ENCODE measurements at places on chromosomes 5 and 9. TPM values are rescaled to one million over a fixed set of nuclear protein-coding genes. Genes with fewer than 3 reads are reported as not detected.

Gene RAPGEF6
- 19.2 TPM for total RNA-seq

Gene IFNA2
- total RNA-seq, result not detected

Gene ACOT12
- not detected for total RNA-seq

Gene NSMF
- total RNA-seq, result 58.5 TPM

Gene TMEM232
- total RNA-seq, result 3.0 TPM

Gene PCDHGA9
- total RNA-seq, result 0.89 TPM

Gene GABBR2
- total RNA-seq, result 6.7 TPM

Gene NKD2
- total RNA-seq, result 11.2 TPM

Gene SPATA31A3
- not detected for total RNA-seq

Gene LOX
- 397 TPM for total RNA-seq

DNA sequence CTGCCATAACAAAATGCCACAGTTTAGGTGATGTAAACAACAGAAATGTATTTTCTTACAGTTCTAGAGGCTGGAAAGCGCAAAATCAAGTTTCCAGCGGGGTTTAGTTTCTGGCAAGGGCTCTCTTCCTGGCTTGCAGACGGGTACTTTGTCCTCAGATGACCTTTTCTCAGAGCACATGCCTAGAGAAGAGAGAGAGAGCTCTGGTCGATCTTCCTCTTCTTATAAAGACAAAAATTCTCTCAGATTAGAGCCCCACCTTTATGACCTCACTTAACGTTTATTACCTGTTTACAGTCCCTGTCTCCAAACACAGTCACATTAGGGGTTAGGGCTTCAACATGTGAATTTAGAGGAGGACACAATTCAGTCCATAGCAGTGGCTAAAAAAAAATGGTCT is 119.7 kb downstream of the CETN3 start:
- peaks cover 34% of the 10 kb centered on the region for H3K27me3 ChIP-seq
- no peak overlapping the region for H3K27ac ChIP-seq
- H3K4me1 ChIP-seq, result no peaks in the 10 kb centered on the region
- no peak for DNase-seq
- no peaks in the 10 kb centered on the region for H3K36me3 ChIP-seq

- H3K4me3 ChIP-seq, result no peak overlapping the region
- DNase-seq, result peak; percentile 79
- H3K4me1 ChIP-seq, result peaks cover 21% of the 10 kb centered on the region
- no peaks in the 10 kb centered on the region for H3K36me3 ChIP-seq
- no peaks in the 10 kb centered on the region for H3K27me3 ChIP-seq
Measured at GRCh38 chr9:116800885-116801284, 113.8 kb downstream of the TRIM32 start.

- no peak overlapping the region for H3K27ac ChIP-seq
- no peak for DNase-seq
- H3K36me3 ChIP-seq, result no peaks in the 10 kb centered on the region
Measured at GRCh38 chr9:124188331-124189110, 69.2 kb upstream of the NEK6 start.

GRCh38 chr9:11001546-11001945 is 388.7 kb upstream of the PTPRD start:
- no peaks in the 10 kb centered on the region for H3K27me3 ChIP-seq
- no peaks in the 10 kb centered on the region for H3K36me3 ChIP-seq
- H3K4me3 ChIP-seq, result no peak overlapping the region
- no peak for DNase-seq
- no peak overlapping the region for H3K27ac ChIP-seq
- H3K4me1 ChIP-seq, result no peaks in the 10 kb centered on the region

DNA sequence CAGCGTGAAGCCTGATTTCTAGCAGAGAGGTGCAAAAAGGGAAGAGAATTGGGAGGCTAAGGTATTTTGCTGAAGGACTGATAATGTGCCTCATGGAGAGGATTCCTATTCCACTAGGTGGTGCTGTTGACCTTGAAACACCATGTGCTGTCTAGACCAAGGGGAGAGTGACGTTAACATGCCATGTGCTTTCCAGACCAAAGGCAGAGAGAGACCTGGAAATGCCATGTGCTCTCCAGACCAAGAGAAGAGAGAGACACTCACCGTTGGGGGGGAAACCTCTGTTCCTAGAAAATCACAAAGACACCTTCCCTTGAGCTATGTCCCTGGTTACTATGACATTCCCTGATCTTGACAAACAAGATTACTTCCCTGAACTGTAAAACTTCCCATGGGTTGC is 286.0 kb upstream of the TUSC1 start:
- no peaks in the 10 kb centered on the region for H3K4me1 ChIP-seq
- no peak overlapping the region for H3K4me3 ChIP-seq
- peak; percentile 80 for DNase-seq
- H3K27ac ChIP-seq, result no peak overlapping the region

DNA sequence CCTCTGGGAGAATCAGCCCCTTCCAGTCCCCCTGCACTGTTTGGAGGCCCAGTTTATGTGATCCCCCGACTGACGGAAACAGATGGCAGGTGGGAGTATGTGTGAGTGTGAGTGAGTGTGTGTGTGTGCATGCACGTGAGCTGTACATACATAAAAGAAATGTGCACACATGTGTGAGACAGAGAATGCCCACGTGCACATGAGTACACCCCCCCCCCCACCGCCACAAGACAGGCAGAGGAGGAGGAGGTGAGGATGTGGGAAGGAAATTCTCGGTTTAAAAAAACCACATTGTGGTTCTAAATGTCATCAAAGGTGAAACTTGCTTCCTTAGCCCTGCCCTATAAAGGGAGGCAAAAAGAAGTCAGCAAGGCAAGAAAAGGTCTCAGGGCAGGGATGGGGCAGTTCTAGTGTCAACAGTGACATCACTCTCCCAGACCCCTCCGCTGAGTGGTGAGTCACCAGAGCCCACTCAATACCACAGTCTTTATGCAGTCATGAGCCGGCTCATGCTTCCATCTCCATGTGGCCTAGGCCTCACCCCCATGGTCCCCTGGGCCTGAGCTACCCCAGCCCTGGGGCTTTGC is 79.2 kb upstream of the HSPA9 start:
- no peak overlapping the region for H3K27ac ChIP-seq
- H3K4me3 ChIP-seq, result no peak overlapping the region
- H3K36me3 ChIP-seq, result no peaks in the 10 kb centered on the region

- no peaks in the 10 kb centered on the region for H3K4me1 ChIP-seq
Measured at GRCh38 chr9:12935714-12936113, 160.9 kb downstream of the LURAP1L start.

- H3K36me3 ChIP-seq, result no peaks in the 10 kb centered on the region
- no peaks in the 10 kb centered on the region for H3K4me1 ChIP-seq
- no peak for DNase-seq
- H3K4me3 ChIP-seq, result no peak overlapping the region
- H3K27ac ChIP-seq, result no peak overlapping the region
Measured at GRCh38 chr5:153459051-153459743, 31.3 kb upstream of the GRIA1 start.

GRCh38 chr5:141850786-141851185 is 27.4 kb downstream of the PCDH1 start:
- H3K36me3 ChIP-seq, result peaks cover 8% of the 10 kb centered on the region
- H3K27ac ChIP-seq, result no peak overlapping the region
- peak; percentile 83 for DNase-seq
- no peaks in the 10 kb centered on the region for H3K4me1 ChIP-seq
- H3K4me3 ChIP-seq, result no peak overlapping the region

GRCh38 chr5:99104538-99105132 is 175.8 kb upstream of the CHD1 start:
- no peak for DNase-seq
- peaks cover 32% of the 10 kb centered on the region for H3K4me1 ChIP-seq
- H3K27me3 ChIP-seq, result no peaks in the 10 kb centered on the region
- no peak overlapping the region for H3K27ac ChIP-seq
- H3K4me3 ChIP-seq, result no peak overlapping the region

DNA sequence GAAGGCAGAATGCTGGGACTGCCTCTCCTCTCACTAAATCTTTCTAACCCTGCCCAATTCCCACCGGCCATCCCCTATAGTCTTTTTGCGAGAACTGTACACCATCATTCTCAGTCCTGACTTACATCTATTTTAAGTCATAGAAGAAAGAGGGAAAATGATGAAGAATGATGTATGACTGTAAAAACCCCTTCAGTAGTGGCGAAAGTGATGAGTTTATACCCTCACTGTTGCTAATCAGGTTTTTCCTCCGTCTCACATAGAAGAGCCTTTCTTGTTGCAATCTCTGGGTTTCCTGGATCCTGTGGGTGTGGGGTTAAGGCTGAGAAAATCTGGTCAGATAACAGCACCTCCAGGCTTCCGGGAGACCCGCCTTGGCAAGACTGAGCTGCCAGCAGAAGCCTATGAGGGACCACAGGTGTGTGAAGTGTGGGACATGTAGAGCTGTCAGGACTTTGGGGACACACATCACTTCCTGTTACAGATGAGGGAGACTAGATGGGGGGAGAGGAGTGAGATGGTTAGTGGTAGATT is 147.1 kb upstream of the SLC12A2 start:
- H3K4me1 ChIP-seq, result peaks cover 13% of the 10 kb centered on the region
- no peaks in the 10 kb centered on the region for H3K36me3 ChIP-seq
- H3K27me3 ChIP-seq, result peaks cover 28% of the 10 kb centered on the region
- no peak overlapping the region for H3K4me3 ChIP-seq

DNA sequence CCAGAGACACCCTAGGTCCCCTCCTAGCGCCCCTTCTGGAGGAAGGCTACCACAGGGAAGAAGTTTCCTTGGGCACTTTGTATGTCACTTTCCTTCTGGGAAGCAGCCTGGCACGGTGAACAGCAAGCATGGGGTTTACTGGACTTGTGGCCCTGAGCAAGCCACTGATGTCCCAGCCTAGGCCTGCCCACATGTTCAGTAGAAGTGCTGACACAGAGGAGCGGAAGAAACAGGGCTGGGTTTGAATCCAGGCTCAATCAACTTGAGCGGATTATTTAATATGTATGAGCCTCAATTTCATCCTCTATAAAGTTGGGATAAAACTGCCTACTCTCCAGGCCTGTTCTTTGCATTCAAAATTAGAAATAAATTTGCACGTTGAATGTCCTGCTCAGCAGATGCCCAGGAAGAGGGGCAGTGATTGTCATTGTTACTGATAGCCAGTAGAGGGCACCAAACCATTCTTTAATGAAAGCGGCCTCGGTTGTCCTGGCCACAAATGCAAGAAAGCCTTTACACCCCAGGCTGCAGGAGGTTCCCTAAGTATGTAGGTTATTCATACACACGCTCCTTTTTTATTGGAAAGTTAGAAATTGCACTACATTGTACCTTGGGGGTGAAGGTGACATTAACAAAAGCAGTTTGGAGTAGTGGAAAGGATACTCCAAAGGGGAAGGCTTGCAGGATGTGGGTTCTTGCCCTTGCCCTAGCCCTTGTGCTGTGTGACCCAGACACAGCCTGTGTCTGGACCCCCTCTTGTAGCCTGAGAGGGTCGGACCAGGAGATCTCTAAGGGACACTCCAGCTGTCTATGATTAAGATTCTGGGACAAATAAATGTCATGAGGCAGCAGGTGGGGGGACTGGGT is 13.4 kb upstream of the XPA start:
- peak; percentile 81 for DNase-seq
- no peaks in the 10 kb centered on the region for H3K36me3 ChIP-seq
- H3K4me1 ChIP-seq, result no peaks in the 10 kb centered on the region
- peaks cover 7% of the 10 kb centered on the region for H3K27me3 ChIP-seq
- no peak overlapping the region for H3K27ac ChIP-seq

DNA sequence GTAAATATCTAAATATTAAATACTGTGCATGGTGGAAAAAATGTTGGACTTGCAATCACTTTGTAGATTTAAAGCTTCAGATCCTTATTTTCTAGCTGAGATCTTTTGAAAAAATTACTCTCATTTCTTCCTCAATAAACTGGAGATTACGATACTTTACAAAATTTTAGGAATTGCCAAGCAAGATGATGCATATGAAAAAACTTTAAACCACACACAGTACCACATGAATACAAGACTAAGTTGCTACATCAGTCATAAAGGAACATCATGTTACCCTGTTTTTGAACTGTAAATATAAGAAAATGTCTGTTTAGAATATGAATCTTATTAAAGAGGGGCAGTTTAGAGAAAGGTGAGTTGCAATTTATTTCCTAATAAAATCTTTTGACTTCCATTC is 703.6 kb upstream of the NUDT12 start:
- H3K4me1 ChIP-seq, result peaks cover 7% of the 10 kb centered on the region
- H3K36me3 ChIP-seq, result no peaks in the 10 kb centered on the region
- no peak overlapping the region for H3K4me3 ChIP-seq
- H3K27ac ChIP-seq, result peak overlapping the region; percentile 1
- DNase-seq, result no peak

GRCh38 chr9:135959814-135960213 is 1.4 kb downstream of the UBAC1 start:
- H3K4me1 ChIP-seq, result peaks cover 5% of the 10 kb centered on the region
- H3K4me3 ChIP-seq, result peak overlapping the region; percentile 82
- no peak for DNase-seq
- peaks cover 4% of the 10 kb centered on the region for H3K27me3 ChIP-seq
- no peak overlapping the region for H3K27ac ChIP-seq

DNA sequence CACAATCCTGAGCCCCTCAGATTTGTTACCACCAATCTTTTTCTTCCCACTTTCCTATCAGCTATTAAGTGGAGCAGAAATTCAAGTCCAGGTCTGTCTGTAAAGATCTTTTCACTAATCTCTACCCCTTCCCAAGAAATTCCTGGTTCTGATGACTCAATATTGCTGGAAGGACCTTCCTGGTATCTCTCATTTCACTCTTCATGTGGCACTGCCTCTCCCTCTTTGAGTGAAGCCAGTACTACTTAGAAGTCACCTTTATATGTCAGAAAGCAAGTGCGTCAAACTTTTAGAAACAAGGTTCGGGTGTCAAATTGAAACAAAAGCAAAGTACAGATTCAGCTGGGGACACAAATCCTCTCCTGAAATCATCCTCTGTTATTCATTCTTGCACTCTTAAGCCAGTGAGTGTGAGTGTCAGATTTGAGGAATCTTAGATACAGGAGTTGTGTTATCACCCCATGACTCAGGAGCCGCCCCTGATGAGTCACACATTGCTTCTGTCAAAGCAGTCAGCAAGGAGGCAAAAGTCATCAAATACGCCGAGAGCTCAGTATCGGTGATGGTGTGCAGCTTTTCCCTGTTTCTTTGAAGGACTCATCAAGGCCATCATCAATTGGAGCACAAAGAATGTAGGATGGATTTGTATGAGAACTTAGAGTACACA is 313.0 kb downstream of the CETN3 start:
- no peaks in the 10 kb centered on the region for H3K36me3 ChIP-seq
- H3K4me3 ChIP-seq, result no peak overlapping the region
- DNase-seq, result peak; percentile 71
- peaks cover 3% of the 10 kb centered on the region for H3K4me1 ChIP-seq
- no peaks in the 10 kb centered on the region for H3K27me3 ChIP-seq

DNA sequence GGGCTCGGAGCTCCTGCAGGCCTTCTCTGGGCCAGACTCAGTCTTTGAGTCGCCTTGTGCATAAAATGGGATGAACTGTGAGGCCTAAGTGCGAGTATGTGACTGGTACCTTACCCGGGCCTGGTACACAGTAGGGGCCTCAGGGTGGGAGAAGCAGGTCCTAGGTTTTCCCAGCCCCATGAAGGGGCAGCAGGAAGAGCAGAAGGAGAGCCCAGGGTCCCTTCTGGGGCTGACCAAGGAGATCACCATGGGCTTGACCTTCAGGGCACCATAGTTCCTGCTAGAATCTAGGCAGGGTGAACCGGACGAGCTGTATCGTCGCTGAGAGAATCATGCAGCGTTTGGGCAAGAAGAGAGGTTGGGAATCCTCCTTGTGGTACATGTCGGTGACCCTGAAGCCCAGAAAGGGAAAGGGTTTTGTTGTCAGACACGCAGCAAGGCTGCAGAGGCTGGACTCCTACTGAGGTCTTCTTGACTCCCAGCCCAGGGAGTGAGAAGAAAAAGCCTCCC is 373 bp upstream of the PHYKPL start:
- H3K4me3 ChIP-seq, result peak overlapping the region; percentile 87
- H3K27me3 ChIP-seq, result no peaks in the 10 kb centered on the region
- DNase-seq, result no peak
- H3K36me3 ChIP-seq, result peaks cover 32% of the 10 kb centered on the region
- peak overlapping the region; percentile 22 for H3K27ac ChIP-seq

All from endodermal cell (in vitro differentiated cells).